ENCODE measurements at places on chromosomes 1 and 21. TPM values are rescaled to one million over a fixed set of nuclear protein-coding genes. Genes with fewer than 3 reads are reported as not detected.

DNA sequence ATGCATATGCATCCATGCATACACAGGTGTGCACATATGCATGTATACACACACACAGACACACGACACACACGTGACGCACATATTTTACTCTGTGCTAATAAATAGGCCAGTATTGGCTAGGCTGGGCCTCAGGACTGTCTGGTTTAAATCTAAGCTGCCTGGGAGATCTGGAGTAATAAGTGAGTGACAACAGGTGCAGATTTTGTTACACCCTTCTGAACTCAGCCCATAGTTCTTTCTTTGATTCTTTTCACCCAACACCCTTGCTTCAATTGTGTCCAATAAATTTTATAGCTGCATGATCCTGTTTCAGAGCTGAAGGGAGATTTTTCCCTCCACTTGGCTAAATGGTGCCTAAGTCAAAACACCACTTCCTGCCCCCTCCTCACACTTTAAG lies 132.8 kb downstream of the FGGY start:
- H3K36me3 ChIP-seq = no peaks in the 10 kb centered on the region
- H3K27ac ChIP-seq = no peak overlapping the region
- no peak overlapping the region for H3K4me3 ChIP-seq

DNA sequence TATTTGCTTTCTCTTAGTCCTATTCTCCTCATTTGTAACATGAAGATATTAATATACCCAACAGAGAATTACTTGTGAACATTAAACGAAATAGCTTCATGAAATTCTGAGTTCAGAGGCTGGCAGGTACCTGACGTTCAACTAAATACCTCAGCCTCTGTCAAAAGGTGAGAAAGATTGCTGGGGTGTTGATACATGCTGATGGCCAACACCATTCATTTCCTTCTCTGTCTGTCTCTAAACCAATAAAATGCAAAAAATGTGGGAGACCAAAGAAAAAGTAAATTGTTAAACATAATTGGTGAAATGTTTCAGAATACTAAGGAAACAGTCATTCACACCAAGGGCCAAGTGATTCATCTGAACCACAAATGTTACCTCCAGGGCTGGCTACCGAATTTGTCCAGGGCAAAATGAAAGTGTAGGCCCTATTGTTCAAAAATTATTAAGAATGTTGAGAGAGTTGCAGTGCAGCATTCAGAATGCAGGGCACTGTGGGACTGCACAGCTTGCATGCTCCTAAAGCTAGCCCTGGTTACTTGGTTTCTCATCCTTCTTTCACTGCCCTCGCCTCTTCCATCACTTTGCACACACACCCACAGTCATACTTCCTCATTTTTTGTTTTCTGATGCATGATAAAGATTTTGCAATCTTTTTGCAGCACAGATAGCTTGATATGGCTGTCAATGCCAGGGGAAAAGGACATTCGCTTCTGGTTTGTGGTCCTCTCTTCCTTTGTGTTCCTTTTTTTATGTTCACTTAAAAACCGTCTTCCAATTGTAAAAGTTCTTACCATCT lies 414.3 kb upstream of the NR5A2 start:
- H3K36me3 ChIP-seq = no peaks in the 10 kb centered on the region
- no peak overlapping the region for H3K4me3 ChIP-seq
- no peaks in the 10 kb centered on the region for H3K4me1 ChIP-seq
- H3K27ac ChIP-seq = no peak overlapping the region

NHLH1 gene
- total RNA-seq = 0.96 TPM

IFI44 gene
- not detected for total RNA-seq

PGBD5 gene
- total RNA-seq = 16.2 TPM

- DNase-seq = no peak
- no peak overlapping the region for H3K4me3 ChIP-seq
- H3K27ac ChIP-seq = no peak overlapping the region
- peaks cover 6% of the 10 kb centered on the region for H3K36me3 ChIP-seq
Measured at GRCh38 chr1:151680826-151681225, 35.8 kb downstream of the CELF3 start.

Data from progenitor cell of endocrine pancreas (in vitro differentiated cells).